ENCODE measurements at places on chromosomes 4 and X.

- H3K4me1 ChIP-seq: no peaks in the 10 kb centered on the region
- no peak overlapping the region for H3K4me3 ChIP-seq
Observed at GRCh38 chrX:22686138-22686541, 313.6 kb upstream of the DDX53 start.

DNA sequence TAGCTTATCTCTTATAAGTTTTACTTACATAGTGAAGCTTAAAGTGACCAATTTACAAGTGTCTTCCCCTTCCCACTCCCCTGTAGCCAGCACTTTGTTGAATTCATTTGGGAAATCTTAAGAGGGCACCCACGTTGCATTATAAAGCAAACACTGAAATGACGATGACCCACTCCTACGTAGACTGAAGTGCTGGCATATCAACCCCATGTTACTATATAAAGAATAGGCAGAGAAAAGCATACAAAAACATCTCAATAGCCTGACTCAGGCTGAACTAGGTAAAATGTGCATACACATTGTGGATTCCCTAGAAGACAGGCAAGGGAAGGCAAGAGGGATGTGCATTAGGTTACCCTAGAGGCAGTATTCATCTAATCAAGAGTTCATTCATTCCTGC lies 313.4 kb downstream of the TENM3 start:
- H3K27ac ChIP-seq: no peak overlapping the region
- no peaks in the 10 kb centered on the region for H3K4me1 ChIP-seq
- no peaks in the 10 kb centered on the region for H3K36me3 ChIP-seq

- peak overlapping the region; percentile 76 for H3K4me3 ChIP-seq
- peaks cover 17% of the 10 kb centered on the region for H3K4me1 ChIP-seq
- no peak for DNase-seq
- H3K27me3 ChIP-seq: peaks cover 46% of the 10 kb centered on the region
Observed at GRCh38 chr4:119629142-119629471, 503 bp upstream of the PDE5A start.

GRCh38 chr4:151472711-151473110 lies 63.7 kb downstream of the FHIP1A start:
- no peaks in the 10 kb centered on the region for H3K36me3 ChIP-seq
- peaks cover 23% of the 10 kb centered on the region for H3K27me3 ChIP-seq
- H3K27ac ChIP-seq: no peak overlapping the region
- H3K4me3 ChIP-seq: no peak overlapping the region
- no peak for DNase-seq
- H3K4me1 ChIP-seq: no peaks in the 10 kb centered on the region

GRCh38 chr4:6763330-6763851 lies 19.1 kb upstream of the KIAA0232 start:
- H3K36me3 ChIP-seq: no peaks in the 10 kb centered on the region
- peaks cover 3% of the 10 kb centered on the region for H3K27me3 ChIP-seq
- H3K4me3 ChIP-seq: no peak overlapping the region
- DNase-seq: no peak
- H3K4me1 ChIP-seq: peaks cover 4% of the 10 kb centered on the region

GRCh38 chrX:53287493-53288138 lies 6.2 kb upstream of the IQSEC2 start:
- no peaks in the 10 kb centered on the region for H3K27me3 ChIP-seq
- H3K27ac ChIP-seq: peak overlapping the region; percentile 92
- DNase-seq: peak; percentile 53
- peaks cover 31% of the 10 kb centered on the region for H3K4me1 ChIP-seq
- peak overlapping the region; percentile 79 for H3K4me3 ChIP-seq
- no peaks in the 10 kb centered on the region for H3K36me3 ChIP-seq

DNA sequence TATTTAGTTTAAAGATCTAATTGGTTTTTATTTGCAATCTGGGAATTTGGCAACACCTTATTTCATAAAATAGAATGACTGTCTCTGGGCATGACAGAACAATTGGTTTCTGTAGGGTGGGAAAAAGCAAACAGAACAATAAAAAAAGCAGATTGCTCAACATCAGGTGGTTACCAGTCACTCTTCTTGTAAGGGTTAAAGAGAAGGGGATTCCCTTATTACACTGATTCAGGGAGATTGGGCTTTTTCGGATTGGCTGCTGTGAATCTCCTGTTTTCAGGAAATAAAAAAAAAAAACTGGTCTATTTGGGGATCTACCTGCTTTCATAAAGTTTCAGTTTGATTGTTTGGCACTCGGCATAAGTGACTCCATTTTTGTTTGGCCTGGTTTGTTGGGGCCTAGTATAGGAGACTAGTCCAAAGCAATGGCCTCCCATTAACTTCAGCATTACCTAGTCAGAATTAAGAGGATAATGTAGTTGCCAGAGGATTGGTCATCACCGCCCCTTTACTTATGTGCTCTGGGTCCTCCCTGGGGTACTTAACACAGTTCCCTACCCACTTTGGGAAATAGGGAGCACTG lies 380.5 kb downstream of the IDS start:
- no peaks in the 10 kb centered on the region for H3K4me1 ChIP-seq
- no peak overlapping the region for H3K27ac ChIP-seq
- H3K27me3 ChIP-seq: no peaks in the 10 kb centered on the region
- H3K4me3 ChIP-seq: no peak overlapping the region
- no peak for DNase-seq

DNA sequence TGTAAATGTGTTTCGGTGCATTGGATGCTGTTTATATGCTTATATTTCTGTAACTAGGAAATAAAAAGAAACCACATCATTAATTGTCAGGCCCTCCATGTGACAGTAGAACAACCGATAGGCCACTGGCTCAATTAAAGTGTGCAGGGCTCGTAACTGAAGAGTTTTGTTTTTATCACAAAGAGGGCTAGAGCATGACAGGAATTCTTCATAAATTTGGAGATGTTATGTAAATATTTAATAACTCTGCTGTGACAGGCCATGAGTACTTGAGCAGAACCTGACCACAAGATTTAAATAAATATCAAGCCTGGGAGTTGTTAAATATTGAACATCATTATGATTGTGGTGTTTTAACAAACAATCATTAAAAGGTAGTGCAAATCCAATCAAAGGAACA lies 55.9 kb downstream of the MID1 start:
- no peak overlapping the region for H3K4me3 ChIP-seq
- H3K4me1 ChIP-seq: no peaks in the 10 kb centered on the region
- no peak overlapping the region for H3K27ac ChIP-seq
- no peaks in the 10 kb centered on the region for H3K27me3 ChIP-seq
- no peaks in the 10 kb centered on the region for H3K36me3 ChIP-seq
- DNase-seq: no peak

DNA sequence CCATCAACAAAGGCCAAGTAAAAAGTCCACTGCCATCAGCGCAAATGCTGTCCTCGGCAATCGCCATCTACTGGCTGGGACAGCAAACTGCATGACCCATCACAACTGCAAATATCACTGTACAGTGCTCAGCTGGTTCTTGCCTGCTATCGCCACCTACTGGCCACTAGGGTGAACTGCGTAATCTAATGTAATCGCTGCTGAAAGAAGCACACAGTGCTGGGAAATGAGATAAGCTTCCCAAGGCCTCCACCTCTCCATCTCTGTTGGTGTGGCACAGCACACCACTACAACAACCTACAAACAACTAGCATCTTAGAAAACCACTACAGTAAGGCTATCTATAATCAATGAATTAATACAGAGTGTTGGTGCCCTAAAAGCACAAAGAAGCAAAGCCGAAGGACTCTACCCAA lies 298.3 kb downstream of the TEX13A start:
- no peaks in the 10 kb centered on the region for H3K4me1 ChIP-seq
- peak; percentile 65 for DNase-seq
- H3K27me3 ChIP-seq: no peaks in the 10 kb centered on the region
- no peak overlapping the region for H3K27ac ChIP-seq
- H3K4me3 ChIP-seq: no peak overlapping the region

- no peak overlapping the region for H3K27ac ChIP-seq
- peaks cover 6% of the 10 kb centered on the region for H3K27me3 ChIP-seq
Observed at GRCh38 chr4:109410776-109411175, 22.8 kb upstream of the SEC24B start.

- DNase-seq: peak; percentile 38
- H3K27me3 ChIP-seq: no peaks in the 10 kb centered on the region
- no peak overlapping the region for H3K27ac ChIP-seq
- no peak overlapping the region for H3K4me3 ChIP-seq
- H3K4me1 ChIP-seq: no peaks in the 10 kb centered on the region
Observed at GRCh38 chr4:3257556-3258482, 8.9 kb downstream of the MSANTD1 start.

DNA sequence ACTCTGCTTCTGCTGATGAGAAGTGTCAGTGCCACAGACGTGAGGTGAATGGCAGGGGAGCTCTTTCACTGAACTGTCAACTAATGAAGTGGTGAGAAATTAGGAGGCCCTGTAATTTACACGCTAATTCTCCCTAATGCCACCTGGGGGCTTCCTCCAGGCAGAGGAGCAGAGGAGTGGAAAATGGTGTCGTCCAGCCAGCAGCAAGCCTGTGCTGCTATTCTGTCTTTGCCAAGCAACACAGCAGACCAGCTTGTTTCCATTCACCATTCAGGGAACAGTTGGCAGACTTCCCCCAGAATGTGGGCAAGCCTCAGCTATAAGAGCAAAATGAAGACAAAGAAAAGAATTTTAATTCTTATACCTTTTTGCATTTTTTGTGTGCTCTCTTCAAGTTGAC lies 245.2 kb upstream of the TET2 start:
- peaks cover 5% of the 10 kb centered on the region for H3K36me3 ChIP-seq
- H3K4me1 ChIP-seq: peaks cover 7% of the 10 kb centered on the region
- H3K27ac ChIP-seq: no peak overlapping the region
- no peaks in the 10 kb centered on the region for H3K27me3 ChIP-seq
